Putamen (tissue), 1 donor: ENCODE measurements at places on chromosomes 13 and 19.

GRCh38 chr19:16520074-16520973 lies 21.9 kb downstream of the CHERP start:
- DNase-seq: no peak

DNA sequence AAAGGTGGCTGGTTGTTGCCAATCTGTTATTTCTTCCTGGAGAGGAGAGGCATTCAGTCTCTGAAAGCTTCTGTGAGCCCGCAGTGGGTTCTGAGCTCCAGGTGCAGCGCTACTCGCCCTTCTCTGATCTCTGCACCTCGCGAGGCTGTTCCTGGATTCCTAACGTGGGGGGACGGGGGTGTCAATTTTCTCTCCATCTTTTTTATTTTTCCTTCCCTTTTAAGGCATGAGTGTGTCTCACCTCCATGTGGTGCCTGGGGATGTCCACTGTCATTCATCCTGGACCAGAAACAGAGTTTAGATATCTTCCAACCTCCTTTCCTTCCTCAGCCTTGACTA lies 626 bp downstream of the ZNF233 start:
- peak; percentile 24 for DNase-seq

DNA sequence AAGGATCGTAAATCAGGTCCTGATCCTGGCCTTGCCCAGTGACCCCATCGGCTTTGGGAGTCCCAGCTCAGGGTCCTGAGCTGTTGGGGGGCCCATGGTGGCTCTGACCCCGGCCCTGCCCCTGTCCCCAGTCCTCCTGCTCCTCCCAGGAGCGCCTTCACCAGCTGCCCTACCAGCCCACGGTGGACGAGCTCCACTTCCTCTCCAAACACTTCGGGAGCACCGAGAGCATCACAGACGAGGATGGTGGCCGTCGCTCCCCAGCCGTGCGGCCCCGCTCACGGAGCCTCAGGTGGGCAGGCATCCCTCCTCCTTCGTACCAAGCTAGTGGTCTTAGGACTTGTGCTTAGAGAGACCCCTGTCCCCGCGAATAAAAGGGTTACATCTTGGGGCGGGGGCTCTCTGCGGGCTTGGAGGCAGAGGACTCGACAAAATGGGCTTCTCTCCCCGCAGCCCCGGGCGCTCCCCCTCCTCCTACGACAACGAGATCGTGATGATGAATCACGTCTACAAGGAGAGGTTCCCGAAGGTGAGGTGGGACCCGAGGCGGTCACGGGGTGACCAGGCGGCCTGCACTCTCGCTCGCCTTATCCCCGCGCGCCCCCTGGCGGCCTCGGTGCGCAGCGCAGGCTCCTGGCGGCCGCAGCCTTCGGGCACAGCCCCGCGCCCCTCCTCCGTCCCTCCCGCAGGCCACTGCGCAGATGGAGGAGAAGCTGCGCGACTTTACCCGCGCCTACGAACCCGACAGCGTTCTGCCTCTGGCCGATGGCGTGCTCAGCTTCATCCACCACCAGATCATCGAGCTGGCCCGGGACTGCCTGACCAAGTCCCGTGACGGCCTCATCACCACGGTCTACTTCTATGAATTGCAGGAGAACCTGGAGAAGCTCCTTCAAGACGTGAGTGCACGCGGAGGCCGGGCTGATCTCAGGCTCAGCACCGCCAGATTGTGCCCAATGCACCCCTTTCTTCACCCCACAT lies 9.1 kb downstream of the MAST1 start:
- DNase-seq: peak; percentile 60

DNA sequence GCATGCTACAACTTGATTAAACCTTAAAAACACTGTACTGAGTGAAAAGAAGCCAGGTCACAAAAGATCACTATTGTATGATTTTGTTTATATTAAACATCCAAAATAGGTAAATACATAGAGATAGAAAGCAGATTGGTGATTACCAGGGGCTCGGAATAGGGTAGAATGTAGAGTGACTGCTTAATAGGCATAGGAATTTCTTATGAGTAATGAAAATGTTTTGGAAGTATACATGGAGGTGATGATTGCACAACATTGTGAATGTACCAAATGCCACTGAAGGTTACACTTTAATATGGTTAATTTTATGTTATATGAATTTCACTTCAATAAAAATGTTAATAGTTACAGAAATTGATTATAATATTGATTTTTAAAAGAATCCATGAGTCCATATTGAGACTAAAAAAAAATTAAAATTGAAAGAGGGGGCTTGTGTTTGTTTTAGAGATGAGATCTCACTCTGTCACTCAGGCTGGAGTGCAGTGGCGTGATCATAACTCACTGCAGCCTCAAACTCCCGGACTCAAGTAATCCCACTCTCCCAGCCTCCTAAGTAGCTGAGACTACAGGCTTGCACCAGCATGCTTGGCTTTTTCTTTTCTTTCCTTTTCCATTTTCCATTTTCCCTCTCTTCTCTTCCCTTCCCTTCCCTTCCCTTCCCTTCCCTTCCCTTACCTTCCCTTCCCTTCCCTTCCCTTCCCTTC lies 85.1 kb downstream of the FNDC3A start:
- no peak for DNase-seq

DNA sequence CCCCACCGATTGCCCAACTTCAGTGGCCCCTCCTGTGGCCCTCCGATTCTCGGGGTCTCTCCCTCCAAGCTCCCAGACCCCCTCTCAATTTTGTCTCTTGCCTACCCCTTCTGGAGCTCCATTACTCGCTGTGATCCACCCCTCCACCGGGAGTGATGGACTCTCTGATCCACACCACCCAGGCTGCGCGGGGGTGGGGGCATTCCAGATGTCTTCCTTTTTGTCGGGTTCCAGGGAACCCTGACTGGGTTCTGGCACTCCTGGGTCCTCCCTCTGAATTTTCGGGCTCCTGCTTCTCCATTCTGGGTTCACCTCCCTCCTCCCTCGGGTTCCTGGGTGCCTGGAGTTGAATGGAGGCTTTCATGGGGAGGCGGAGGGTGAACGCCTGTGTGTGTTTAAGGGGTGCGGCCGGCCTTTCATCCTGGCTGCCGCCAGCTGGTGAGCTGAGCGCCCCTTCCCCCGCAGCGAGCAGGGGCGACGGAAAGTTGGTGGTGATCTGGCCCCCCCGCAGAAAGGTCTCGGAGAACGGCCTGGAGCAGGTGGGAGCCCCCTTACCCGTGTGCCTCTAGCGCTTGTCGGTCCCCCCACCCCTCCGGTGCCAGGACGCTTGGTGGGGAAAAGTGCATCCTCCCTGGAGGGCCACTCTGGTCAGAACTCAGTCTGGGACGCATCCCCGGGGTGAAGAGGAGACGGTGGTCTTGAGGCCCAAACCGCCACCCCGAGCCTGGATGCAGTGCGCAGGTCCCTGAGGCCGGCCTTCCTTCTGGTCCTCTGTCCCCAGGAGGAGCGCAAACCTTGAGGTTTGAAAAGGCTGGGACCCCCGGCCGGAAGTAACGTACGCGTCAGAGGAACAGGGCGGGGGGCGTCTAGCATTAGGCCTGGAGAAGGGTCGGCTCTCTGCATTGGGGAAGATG lies 1.6 kb downstream of the MISP3 start:
- DNase-seq: no peak

DNA sequence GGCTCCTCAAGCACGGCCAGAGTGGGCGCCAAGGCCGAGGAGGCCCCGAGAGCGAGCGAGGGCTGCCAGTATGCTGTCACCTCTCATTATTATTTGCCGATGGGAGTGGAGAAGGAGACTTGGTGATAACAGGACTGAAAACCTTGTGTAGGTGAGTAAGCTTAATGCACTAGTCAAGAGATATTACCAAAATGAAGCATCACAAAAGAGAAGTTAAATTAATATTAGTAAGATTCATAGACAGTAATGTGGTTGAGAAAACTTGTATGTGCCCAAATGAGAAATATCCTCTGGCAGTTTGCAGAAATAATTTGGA lies 204.5 kb upstream of the SLITRK1 start:
- no peak for DNase-seq
